Amniotic stem cell (primary cell): ENCODE measurements at places on chromosomes 2 and 18.

DNA sequence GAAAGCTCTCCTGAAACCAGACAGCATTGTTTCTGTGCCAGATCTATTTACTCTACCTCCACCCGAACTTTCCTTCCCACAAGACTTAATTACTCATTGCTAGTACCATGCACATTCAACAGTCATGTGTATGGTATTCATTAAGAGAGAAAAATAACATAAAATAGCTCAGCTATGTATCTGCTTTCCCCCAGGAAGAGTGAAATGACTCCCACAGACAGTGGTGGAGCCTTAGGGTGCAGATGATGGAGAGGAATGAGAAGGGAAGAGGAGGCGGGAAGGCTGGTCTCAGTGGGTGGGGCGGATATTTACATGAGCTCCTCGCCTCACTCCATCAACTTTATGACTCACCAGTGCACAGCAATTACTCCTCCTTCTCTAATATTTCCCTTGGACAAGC lies 724.5 kb downstream of the EPHA4 start:
- peak; percentile 89 for DNase-seq

DNA sequence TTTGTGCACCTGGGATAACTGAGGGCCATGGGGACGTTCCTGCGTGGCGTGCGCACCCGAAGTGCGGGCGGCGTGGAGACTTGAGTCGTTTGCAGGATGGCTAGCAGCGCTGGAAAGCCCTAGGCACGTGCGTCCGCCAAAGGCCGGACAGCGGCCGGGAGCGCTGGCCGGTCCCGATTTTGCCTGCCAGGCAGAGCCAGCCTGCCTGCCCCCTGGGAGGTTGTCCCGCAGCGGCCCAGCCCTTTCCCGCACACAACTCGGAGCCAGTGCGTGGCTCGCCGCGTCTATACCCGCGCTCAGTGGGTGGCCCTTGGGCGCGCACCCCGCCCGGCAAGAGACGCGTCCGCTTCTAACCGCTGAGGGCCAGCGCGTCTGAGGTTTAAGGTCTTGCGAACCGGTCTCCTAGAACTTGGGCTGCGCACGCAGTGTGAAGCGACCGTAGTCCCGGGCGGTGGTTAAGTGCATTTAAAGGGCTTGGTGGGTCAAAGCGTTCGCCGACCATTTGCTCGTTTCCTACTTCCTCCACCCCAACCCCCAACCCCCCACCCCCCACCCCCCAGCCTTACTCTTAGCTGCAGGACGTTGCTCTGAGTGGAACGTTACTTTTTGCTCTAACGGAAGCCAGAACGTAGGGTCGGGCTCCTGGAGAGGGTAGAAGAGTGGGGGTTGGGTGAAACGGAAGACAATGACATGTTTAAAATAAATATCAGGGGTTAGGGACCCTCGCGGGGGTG lies 627 bp downstream of the CDCA7 start:
- DNase-seq = peak; percentile 10

DNA sequence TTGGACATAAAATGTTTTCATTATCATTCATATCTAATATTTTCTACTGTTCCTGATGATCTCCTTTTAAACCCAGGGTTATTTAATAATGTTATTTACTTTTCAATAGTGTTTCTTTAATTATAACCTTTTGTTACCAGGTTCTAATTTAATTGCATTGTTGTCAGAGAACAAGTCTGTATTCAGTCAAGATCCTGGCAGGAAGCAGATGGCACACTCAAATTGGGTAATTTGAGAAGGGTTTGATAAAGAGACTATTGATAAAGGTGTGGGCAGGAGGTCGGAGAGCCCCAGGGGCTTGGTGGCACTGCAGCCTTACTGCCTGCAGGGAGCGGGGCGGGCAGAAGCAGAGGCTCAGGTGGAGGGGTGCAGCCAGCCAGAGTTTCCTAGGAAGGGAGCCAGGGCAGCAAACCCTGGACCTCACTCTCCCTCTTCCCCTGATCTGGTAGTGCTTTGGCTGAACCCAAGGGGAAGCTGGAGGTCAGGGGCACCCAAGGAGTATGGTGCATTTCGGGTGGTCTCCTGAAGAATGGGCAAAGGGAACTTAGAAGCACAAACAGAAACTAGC lies 2.3 kb upstream of the KIF1A start:
- DNase-seq = no peak

DNA sequence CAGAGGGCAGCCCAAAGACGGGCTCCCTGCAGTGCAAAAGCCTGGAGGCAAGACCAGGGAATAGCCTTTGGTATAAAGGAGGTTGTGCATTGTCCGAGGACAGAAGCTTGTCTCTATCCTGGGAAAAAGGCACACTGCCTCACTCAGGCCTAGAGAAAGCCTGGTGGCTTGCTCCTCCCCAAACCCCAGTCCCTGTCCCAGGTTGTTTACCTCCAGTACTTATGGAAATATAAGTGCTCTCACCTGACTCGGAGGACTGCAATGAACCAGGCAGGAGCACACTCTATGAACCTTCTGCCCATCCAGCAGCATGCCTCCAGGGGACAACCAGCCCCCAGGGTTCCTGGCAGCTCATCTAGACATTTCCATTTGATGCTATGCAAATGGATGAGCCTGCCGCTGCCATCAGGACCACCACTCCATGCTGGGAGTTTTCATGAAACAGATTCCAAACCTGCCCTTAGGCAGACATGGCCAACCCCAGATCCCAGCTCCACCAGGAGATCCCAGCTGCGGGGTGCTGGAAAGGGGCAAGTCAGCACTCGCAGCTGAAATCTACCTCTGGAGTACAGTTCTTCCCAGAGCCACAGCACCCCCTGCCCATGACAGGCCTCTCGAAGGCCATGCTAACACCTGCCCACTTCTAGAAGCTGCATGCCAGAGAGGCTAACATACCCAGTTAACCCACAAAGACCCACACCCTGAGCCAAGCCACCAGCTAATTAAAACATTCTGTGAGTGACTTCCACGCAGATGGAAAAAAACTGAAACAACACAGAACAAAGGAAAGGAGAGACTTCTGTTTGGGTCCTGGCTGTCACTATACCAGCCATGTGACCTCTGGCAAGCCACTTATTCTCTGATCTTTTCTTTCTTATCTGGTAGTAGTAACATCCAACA lies 101.7 kb downstream of the TTC32 start:
- DNase-seq = no peak

DNA sequence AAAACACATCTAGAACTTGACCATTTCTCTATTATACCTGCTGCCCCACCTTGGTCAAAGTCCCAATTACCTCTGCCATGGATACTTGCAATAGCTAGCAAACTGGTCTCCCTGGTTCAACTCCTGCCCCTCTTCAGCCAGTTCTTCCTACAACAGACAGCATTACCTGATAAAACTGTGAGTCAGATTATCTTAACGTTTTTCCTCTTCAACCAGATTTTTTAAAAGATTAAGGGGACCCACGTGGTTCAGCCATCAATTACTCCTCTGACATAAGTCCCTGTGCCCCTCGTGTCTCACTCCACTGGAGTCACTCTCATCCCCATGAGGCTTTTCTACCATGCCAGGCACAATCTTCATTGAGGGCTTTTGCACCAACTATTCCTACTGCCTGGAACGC lies 5.3 kb upstream of the ARHGAP15 start:
- DNase-seq = no peak
